ENCODE measurements at places on chromosomes 2 and 18. TPM values are rescaled to one million over a fixed set of nuclear protein-coding genes. Genes with fewer than 3 reads are reported as not detected.

The SCN7A gene
- total RNA-seq, result not detected

The FSIP2 gene
- total RNA-seq, result 0.04 TPM

GRCh38 chr2:199999166-199999565 is 43.8 kb downstream of the MAIP1 start:
- no peak for DNase-seq

DNA sequence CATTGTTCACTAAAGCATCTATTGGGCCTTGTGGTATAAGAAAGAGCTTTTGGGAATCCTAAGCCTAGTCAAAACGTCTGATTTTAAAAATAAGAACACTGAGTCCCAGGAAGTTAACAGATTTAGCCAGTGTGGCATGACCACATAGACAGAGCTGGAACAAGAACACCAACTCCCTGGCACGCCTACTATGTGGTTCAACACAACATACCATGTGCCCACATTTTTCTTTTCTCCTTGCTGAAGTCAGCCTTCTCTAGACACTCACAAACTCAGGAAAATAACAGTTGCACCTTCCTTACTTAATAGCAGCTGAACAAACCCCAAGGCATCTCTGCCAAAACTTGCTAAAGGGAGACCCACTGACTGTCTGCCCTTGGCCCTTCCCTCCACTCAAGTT is 124.8 kb downstream of the C1D start:
- DNase-seq, result no peak

The LGALSL gene
- 22.6 TPM for total RNA-seq

DNA sequence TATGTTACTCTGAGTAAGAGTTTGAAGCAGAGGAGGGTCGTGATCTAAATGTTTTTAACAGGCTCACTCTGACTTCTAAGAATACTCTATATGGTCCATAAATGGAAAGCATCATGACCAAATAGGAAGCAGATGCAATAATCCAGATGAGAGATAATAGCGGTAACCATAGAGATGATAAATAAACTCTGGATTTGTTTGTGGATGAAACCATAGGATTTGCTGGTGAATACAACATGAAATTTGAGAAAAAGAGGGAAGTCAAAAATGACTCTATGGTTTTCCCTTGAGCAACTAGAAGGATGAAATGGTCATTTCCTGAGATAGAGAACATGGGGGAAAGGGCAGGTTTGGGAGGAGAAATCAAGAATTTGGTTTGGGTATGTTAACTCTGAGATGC is 3.9 kb downstream of the HEATR5B start:
- DNase-seq, result no peak

The SP5 gene
- 86.9 TPM for total RNA-seq

DNA sequence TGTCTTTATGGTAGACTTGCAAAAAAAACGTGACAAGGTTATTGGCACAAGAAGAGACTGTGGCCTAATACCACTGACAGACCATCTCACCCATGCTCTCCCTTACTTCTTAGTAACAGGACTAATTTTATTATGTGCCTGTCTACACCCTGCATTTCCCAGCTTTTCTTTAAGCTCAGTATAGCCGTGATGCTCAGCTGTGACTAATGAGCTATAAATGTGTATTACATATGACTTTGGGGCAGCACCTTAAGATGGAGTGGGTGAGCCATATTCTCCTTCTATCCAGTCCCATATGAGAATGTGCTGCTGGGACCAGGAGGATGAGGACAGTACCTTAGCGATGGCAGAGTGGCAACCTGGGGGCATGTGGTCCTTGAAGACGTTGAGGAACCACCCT is 293.5 kb downstream of the RNF144A start:
- DNase-seq, result no peak

- DNase-seq, result no peak
Observed at GRCh38 chr2:225136552-225136951, 94.3 kb upstream of the DOCK10 start.

DNA sequence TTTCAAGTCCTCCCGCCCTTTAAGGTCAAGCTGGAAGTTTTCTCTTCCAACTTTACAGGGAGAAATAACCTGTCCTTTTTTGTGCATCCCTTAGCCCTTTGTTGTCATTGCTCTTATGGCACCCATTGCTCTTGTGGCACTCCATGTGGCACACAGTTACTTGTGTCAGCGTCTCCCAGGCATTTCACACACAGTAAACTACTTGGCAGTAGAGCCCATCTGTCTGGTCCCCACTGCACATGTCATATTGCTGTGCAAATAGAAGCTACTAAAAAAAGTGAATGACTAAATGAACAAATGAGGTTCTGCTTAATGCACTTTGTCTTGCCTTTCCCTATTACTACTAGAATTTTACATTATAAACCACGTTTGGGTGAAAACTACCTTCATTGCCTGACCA is 149.3 kb downstream of the EML6 start:
- no peak for DNase-seq

- no peak for DNase-seq
Observed at GRCh38 chr2:2822143-2822542, 491.1 kb upstream of the MYT1L start.

DNA sequence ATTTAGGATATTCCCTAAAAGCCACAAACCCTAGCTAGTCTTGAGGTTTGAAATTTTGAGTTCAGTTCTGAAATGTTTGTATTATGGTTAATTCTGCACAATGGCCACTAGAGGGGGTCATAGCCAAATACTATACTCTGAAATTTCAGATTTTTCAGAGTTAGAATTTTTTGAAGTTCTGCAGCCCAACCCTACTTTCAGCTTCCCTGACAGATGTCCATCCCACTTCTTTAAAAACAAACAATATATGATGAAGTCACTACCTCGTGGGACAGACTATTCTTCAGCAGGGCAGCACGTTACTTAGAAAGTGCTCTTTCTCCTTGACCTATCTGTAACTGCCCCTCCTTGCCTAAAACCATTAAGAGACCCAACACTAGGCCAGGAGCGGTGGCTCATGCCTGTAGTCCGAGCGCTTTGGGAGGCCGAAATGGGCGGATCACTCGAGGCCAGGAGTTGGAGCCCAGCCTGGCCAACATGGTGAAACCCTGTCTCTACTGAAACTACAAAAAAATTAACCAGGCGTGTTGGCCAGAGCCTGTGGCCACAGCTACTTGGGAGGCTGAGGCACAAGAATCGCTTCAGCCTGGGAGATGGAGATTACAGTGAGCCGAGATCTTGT is 48.2 kb upstream of the PAPOLG start:
- peak; percentile 49 for DNase-seq

The IL1F10 gene
- total RNA-seq, result not detected

All from HepG2 (cell line).